ENCODE measurements at places on chromosomes 13 and 19. TPM values are rescaled to one million over a fixed set of nuclear protein-coding genes. Genes with fewer than 3 reads are reported as not detected.

DNA sequence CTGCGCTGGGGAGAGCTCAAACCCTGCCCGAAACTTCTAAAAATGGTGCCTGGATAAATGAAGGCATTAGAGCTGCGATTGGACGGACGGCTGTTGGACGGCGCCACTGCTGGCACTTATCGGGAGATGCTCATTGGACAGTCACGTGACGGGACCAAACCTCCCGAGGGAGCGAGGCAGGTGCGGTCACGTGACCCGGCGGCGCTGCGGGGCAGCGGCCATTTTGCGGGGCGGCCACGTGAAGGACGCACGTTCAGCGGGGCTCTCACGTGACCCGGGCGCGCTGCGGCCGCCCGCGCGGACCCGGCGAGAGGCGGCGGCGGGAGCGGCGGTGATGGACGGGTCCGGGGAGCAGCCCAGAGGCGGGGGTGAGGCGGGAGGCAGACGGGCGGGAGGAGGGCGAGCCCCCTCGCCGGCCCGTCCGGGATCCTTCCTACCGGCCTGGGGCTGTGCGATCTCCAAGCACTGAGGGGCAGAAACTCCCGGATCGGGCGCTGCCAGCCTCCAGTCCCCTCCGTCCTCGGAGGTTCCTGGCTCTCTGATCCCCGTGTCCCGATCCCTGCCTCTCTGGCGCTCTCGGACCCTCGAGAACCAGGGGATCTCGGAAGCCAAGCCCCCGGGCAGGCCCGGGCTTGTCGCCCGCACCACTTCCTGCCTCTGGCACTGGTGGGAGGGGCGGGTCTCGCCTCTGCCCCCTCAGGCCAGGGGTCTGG lies at the start of gene BAX:
Gene BAX (plus strand): TSS at position 281 of the 713 bp plus-strand sequence. CDS start 54 bp downstream, at position 335.
- DNase-seq = peak; percentile 98

Gene ZNF729
- not detected for total RNA-seq

DNA sequence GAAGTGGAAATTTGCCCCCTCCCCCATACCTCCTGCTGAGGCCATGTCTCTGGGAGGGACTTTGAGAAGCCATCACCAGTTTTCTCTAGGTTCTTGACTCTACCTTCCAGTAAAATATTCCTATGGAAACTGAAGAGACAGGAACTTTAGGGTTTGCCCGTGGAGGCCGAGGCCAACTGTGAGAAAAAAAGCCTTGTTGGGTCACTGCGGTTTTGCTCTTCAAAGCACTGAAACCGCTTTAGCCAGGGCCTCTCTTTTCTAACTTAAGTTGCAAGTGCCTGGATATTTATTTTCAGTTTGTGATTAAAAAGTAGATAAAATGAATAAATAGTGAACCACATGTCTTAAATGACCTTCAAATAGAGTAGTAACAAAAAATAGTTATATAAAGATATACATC lies 159.7 kb upstream of the TSC22D1 start:
- DNase-seq = no peak

DNA sequence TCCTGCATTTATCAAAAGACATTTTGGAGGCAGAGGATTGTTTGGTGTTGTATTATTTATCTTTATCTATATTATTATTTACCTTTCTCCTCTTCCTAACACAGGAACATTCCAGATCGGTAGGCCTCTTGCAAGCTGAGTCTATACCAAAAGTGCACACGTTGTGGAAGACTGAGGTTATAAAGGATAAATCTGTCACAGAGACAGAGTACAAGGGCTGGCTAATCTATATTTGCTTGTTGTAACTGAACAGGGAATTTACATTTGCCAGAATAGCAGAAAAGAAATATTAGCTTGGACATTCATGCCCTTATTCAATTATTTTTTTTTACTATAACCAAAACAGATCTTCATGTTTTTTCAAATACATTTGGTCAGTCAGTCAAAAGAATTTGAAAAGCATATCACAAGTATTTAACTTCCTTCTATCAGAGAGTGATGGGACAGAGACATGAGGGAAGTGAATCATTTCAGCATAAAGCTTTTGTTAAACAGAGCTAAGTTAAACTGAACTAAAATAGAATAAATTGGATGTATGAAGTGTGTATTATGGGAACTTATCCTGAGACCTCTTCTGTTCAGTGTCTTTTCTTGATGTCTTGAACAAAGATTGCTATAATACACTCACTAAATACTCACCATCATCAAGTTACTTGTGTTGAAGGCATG lies 352.5 kb downstream of the DNAJC15 start:
- DNase-seq = no peak

Gene TEX30
- total RNA-seq = 14.5 TPM

DNA sequence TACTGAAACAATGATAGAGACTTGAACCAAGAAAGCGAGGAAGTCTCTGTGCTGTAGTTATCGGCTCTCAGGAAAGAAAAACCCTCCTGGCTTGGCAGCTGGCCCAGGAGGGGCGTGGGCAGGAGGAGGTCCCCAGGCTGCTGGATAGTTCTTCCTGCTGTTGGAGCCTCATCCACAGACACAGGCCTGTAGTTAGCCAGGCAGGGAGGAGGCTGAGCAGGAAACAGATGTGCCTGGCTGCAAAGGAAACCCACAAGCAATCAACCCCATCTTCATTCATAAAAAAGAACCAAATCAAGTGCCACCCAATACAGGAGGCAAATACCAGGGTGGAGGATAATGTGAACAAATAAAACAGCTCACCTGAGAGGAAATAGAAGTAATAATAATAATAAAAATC lies 86.2 kb downstream of the IRS2 start:
- peak; percentile 71 for DNase-seq

Gene NBEA
- 4.4 TPM for total RNA-seq

DNA sequence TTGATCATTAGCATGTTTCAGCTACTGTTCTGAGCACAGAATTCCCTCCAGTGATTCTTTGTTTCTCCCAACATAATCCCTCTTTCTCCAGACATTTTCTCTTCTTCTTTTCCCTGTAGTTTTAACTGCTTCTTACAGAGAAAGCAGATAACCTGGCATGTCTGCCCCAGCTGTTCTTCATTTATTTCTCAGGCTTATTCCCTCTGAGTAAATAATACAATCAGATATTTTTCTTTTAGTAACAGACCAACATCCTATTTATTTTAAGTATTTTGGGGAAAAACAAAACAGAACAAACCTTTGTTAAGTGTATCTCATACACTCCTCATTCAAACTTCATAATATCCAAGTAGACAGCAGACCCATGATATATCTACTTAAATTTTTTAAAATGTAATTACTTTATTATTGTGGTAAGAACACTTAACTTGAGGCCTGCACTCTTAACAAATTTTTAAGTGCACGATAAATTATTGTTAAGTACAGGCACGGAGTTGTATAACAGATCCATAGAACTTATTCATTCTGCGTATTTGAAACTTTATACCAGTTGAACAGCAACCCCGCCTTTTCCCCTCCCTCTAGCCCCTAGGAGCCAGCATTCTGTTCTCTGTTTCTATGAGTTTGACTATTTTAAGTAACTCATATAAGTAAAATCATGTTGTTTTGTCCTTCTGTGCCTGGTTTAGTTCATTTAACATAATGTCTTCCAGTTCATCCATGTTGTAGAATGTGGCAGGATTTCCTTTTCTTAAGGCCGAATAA lies 540.0 kb downstream of the LMO7 start:
- DNase-seq = no peak

Gene FGF22
- not detected for total RNA-seq

DNA sequence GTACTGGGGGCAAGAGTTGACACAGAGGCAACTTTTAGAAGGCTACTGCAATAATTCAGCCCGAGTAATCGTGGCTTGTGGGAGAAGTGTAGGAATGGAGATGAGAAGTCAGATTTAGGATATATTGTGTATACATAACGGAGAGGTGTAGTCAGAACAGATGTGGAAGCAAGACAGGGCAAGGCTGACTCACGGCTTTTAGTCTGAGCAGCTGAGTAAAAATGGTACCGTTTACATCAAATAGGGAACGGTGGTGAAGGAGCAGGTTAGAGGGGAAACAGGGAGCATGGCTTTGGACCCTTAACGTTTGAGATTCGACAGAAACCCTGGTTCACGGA lies 796 bp upstream of the LSM14A start:
- DNase-seq = no peak

DNA sequence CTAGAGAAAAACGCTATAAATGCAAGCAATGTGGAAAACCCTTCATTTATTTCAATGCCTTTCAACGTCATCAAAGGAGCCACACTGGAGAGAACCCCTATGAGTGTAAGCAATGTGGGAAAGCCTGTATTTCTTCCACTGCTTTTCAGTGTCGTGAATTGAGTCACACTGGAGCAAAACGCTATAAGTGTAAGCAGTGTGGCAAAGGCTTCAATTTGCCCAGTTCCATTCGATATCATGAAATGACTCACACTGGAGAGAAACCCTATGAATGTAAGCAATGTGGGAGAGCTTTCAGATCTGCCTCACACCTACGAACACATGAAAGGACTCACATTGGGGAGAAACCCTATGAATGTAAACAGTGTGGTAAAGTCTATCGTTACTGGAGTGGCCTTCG lies 27.4 kb downstream of the ZNF20 start:
- DNase-seq = no peak

GRCh38 chr19:39110263-39110967 lies 15.2 kb upstream of the PAK4 start:
- DNase-seq = peak; percentile 28

DNA sequence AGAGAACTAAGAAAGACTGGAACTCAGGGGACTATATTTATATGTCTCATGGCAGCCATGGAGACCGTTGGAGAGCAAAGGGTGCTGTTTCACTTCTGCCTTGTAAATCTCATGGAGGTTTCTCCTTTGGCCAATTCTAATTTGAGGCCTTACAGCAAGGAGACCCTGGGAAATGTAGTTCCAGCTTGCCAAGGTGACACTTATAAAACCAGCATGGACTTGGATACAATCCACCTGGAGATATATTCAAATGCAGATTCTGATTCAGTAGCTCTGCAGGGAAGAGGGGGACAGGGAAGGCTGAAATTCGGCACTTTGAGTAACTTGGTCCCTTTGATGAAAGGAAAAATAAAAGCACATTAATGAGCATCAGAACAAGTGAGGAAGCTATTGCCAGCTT lies 90.0 kb downstream of the OXGR1 start:
- no peak for DNase-seq

GRCh38 chr13:33543631-33544265 lies 258.2 kb upstream of the STARD13 start:
- DNase-seq = peak; percentile 29

GRCh38 chr13:95579303-95579702 lies 26.8 kb downstream of the CLDN10 start:
- DNase-seq = no peak

Gene TUBA3C
- not detected for total RNA-seq
